ENCODE measurements at places on chromosomes 1 and 21.

DNA sequence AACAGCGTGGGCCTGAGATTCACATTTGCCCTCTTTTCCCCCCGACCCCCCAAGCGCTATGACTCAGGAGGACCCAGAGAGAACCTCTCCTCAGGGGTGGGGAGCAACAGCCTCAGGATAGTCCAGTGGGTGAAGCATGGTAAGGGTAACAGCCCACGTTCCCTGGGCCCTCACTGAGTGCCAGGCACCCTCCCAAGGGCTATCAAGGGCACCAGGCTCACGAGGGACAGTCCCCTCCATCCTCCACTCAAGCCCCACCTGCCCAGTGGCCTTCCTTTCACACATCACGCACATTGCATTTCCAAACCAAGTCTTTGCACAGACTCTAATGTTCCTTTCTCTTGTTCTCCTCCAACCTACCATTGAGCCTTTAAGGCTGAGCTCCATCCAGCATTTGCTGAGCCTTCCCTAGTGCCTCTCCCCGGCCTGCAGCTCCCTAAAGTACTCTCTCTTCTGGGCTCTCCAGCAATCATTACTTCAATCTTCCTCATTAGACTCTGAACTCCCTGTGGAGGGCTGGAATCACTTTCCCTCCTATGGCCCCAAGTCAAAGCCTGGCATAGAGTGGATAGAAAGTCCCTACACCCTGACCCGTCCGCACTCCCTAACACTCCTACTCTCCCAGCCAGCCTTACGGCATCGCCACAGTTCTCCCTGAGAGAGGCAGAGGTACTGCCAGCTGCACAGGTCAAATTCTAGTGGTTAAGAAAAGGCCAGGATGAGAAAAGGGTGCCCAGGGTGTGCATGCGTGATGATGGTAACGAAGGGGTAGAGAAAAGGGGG, 1.0 kb downstream of the AKR7A2 start:
- DNase-seq, result peak; percentile 16

DNA sequence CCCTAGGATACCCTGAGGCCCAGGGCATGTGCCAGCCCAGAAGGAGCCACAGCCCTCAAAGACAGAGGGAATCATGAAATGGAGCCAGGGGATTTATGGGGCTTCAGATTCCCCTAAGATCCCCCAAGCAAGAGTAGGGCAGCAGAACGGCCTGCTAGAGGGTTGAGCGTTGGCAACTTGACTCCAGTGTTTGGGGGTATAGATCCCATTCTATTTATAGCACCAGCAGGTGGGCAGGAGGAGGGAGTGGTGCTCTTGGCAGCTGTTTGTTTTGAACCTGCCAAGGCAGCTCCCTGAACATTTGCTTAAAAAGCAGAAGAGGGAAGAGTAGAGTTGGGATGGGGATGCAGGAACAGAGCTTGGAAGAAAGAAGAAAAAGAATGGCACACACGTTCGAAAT, 33.7 kb downstream of the GLUL start:
- DNase-seq, result no peak

DNA sequence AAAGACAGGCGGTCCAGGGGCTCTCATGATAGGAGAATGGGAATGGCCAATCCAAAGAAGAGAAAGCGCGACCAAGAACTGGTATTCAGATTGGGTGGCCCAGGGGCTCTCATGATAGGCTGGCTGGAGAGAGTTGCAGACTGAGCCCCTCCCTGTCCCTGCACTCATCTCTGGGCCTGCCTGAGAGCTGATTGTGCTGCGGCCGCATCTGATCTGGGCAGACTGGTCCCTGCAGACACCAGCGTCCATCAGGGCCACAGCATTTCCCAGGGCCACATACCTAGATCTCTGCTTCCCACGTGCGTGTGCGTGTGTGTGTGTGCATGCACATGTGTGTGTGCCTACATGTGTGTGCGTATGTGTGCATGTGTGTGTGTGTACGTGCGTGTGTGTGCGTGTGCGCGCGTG, 30.4 kb upstream of the MAN1C1 start:
- DNase-seq, result no peak

DNA sequence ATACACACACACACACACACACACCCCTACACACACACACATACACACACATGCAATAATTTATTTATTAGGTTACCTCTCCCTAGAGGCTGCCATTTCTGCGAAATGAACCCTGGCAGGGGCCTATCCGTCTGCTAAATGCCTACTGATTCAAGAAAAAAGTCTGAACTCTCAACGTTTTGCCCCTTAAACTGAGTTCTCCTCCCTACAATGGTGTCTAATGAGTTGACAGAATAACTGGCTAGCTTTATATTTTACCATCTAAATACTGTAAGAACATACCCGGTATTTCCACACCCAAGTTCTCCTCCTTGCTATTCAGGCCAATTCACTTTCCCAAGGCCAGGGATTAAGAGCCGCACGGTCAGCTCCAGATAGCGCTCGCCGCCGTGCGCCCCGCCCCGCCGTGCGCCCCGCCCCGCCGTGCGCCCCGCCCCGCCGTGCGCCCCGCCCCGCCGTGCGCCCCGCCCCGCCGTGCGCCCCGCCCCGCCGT, 339 bp upstream of the RNPC3 start:
- peak; percentile 60 for DNase-seq

- DNase-seq, result peak; percentile 89
Observed at GRCh38 chr1:10253755-10254154, 43.4 kb downstream of the KIF1B start.

DNA sequence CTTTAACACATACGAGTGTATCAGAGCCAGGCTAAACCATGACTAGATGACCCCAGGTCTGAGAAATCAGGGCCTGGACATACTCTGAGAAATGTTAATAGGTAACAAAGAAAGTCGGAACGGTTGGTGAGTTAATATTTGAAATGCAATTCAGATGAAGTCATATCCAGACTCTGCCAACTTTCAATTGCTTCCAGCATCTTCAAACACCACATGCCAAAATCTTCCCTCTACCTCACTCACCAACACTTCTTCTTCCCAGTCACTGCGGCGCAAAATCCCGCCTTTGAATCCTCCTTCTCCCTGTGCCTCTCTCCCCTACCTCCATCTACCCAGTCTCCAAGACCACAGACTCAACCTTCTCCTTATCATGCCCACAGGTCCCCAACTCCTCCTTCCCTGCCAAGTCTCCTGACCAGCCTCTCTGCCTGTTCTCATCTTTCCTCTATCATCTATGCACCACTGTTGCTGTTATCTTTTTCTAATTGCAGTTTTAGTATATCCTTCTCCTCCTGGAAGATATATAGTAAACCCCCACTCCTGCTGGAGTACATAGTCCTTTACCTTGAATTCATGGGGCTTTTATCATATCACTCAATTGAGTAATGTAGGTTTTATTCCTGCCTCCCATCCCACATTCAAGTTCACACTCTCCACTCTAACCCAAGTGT, 41.3 kb downstream of the ZBTB18 start:
- DNase-seq, result peak; percentile 66

DNA sequence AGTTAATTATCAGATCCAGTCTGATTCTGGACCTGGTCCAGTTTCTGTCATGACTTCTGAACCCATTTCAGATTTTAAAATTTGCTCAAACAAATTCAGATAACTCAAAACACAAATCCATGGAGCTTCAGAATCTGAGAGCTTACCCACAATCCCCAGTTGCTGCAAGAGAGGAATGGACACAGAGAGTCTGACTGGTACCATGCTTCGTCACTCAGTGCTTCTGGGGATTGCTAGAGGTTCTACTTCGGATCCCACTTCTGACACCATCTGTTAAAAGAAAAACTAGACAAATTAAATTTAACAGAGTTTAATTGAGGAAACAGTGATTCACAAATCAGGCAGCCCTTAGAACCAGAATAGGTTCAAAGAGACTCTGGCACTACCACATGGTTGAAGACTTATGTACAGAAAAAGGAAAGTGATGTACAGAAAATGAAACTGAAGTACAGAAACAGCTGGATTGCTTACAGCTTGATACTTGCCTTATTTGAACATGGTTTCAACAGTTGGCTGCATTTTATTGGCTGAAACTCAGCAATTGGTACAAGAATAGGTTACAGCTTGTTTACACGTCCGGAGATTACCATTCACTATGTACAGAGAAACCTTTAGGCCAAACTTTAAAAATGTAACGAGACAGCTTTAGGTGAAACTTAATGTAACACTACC, 60.7 kb upstream of the TEKT2 start:
- DNase-seq, result no peak

- DNase-seq, result peak; percentile 81
Observed at GRCh38 chr1:8818325-8818775, 910 bp upstream of the RERE start.

DNA sequence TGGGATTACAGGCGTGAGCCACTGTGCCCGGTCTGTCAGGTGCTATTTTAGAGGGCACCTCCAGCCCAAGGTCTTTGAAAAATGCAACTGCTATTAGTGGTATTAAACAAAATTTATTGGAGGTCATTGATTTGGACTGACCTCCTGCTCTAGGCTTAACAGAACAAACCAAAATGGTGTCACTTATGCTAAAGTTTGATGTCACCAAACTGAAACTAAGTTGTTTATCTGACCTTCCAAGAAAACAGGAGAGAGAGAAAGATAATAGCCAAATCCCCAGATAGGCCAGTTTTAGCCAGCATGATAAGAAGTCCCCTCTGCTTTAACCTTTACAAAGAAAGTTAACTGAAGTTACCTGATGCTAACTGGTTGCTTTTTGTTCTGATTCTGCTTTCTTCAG, 8.1 kb upstream of the INAVA start:
- DNase-seq, result no peak

DNA sequence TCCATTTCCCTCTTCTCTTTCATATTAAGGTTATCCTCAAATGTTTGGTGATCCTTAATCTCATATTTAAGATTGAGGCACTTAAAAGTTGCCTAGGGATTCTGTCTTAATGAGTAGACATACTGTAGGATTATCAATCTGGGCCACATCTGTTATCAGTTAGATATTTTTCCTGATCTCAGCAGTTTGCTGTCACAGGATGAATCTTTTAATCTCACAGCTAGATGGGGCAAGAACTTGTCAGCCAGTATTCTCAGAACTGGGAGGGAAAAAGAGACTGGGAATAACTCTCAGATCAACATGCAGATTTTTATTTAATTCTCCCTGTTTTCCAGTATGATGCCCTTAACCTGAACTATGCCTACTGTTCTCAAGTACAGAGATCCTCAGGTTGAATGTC, 14.0 kb downstream of the ZNF644 start:
- DNase-seq, result no peak

- DNase-seq, result no peak
Observed at GRCh38 chr1:18798946-18799345, 60.5 kb downstream of the TAS1R2 start.

DNA sequence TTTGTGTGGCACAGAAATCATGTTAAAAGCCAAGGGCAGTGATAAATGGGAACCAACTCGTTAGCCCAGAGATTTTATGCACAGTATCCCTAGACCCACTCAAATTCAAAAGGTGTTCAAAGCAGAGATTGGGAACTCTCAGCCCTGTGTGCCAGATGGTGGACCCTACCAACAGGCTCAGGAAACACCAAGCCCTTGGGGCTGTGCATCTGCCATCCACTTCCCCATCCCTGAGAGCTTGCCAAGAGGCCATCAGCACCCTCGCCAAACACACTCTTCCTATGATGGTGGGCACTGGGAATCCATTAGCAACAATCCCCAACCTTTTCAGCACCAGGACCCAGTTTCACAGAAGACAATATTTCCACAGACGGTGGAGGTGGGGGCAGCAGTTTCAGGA, 194.2 kb upstream of the NFIA start:
- DNase-seq, result no peak

DNA sequence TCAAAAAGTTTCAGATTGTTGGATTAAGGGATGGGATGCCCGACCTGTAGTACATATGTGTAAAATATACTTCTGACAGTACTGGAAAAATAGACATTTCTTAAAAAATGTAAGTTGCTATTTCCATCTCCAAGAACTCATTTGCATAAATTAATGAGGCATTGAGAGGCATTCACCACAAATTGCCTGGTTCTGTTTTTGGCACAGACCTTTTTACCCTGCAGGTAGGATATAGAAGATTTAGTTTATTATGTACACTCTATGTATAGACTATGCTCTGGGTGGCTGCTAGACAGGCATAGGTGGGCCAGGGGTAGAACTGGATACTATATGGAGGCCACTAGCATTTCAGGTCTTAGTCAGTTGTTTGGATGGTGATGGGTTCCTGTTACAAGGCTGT, 8.0 kb downstream of the CCDC17 start:
- DNase-seq, result no peak

DNA sequence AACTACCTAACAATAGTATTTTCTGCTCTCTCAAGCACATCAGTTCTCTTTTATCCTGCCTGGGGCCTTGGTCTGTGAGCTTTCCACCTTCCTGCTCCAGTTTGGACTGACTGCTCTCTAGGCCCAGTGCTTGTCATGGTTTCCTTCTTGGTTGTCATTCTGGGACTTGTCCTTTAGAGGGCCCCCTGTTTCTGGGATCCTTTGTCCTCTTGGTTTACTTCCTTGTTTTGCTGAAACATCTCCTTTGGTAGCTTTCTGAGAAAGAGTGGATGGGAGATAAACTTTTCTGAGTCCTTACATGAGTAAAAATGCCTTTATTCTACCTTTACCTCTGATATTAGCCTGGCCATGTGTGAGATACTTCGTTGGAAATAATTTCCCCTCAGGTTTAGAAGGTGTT, 4.7 kb downstream of the SLC1A7 start:
- no peak for DNase-seq

- no peak for DNase-seq
Observed at GRCh38 chr21:35470522-35470921, 421.4 kb upstream of the RUNX1 start.

- DNase-seq, result no peak
Observed at GRCh38 chr1:95233319-95233736, 682 bp upstream of the RWDD3 start.

DNA sequence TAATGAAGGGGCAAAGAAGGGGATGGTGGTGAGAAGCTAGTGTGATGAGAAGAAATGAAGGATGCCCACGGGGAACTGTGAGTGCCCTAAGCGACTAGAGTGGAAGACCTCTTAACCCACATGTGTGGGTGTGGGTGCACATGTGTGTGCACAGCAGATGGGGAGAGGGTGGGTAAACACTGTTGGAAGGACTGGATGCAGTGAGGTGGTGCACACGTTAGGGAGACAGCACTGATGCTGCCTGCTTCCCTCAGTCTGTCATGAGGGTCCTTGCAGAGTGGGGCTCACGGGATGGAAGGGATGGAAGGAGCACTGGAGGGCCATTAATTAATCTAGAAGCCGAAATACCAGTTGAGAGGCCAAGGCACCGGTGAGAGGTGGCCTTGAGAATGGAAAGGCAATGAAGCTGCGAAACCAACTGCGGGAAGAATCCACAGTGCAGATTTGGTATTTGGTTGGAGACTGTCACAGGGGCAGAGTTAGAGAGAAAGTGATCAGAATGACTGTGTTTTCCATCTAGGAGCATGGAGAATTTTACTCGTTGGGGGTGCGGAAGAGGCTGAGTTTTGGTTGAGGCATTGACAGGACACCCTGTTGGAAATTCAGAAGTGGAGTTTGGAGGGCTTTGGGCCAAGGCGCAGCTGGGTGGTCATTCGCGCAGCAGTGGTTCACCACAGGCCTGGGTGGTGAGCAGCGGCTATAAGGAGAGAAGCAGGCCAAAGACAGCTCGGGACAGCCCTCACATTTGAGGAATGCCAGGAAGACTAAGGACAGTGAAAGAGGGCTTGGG, 15.8 kb downstream of the RCSD1 start:
- DNase-seq, result no peak

GRCh38 chr21:34351786-34352241, 12.0 kb upstream of the KCNE2 start:
- peak; percentile 26 for DNase-seq

GRCh38 chr1:189305279-189305678, 1172.4 kb downstream of the BRINP3 start:
- no peak for DNase-seq
